ENCODE measurements at places on chromosomes 2 and 18.

DNA sequence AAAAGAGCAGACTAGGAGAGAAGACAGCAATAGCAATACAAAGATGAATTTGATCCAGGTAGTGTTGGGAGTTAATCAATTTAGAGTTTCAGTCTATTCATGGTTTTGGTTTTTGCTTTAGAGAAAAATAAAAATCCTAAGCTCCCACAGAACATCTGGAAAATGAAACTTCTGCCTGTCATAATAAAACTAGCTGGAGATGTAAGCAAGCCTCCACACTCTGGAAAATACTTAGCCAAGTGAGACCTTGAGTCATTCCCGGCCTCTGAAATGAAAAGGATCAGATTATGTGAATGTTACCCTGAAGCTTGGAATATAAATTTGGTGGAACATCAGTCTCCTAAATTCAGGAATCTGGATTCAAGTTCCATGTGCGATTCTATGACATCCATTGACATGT lies 485.6 kb upstream of the SPRED2 start:
- no peak for DNase-seq

- DNase-seq, result no peak
Observed at GRCh38 chr2:51225377-51225776, 193.4 kb upstream of the NRXN1 start.

- DNase-seq, result no peak
Observed at GRCh38 chr2:187581125-187581896, 27.1 kb upstream of the TFPI start.

DNA sequence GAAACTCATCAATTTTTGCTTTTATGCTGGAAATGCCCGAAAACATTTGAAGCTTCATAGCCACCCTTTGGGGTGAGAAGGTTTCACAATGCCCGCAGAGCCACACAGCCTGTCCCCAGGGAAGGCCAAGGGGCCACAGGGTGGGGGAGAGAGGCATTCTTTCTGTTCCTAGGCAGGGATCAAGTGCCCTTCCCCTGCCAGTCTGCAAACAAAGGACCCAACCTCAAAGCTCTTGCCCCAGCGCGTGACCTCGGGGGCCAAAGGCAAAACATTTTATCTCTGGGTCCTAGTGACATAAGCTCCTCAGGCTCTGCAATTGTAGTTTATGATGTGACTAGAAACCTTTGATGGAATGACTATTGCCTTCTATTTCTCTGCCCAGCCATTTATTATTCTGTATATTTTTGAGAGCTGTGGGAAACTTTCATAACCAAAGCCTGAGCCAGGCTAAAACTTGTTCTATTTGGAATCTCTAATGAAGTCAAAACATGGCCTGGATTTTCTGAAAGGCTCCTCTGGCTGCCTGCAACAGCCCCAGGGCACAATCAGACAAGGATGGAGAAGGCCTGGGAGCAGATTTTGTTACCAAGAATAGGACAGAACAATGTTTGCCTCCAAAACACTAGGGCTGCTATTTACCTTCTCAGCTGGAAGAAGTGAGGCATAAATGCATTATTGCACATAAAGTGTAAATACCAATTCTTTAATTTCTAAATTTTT lies 137.2 kb upstream of the KCTD1 start:
- DNase-seq, result no peak

DNA sequence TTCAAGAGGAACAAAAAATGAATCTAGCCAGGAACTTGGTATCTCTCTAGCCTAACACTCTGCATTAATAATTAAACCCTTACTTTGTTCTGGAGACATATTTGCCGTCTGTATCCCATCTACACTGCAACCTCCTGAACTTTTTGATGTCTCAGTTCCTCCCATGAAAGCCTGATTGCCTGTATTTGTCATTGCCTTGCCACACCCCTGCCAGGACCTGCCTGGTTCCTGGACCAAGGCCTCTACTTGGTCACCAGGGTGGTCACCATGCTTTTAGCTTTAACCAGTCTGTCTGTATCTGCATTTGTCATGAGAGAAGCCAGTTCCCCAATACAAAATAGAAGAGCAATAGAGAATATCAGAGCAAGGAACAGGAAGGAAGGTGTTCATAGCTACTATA lies 58.8 kb upstream of the NOL4 start:
- no peak for DNase-seq

GRCh38 chr2:183371545-183371944 lies 247.3 kb downstream of the NUP35 start:
- no peak for DNase-seq

DNA sequence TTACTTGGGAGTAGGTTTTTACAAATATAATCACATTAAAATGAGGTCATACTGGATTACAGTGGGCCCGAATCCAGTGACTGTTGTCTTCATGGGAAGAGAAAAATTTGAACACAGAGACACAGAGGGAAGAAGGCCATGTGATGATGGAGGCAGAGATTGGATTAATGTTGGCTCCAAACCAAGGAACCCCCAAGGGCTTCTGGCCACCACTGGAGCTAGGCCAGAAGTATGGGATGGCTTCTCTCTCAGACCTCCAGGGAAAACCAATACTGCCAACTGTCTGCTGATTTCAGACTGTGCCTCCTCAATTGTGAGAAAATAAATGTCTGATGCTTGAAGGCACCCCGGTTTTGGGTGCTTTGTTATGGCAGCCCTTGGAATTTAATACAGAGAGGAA lies 76.0 kb downstream of the ALPK2 start:
- DNase-seq, result no peak

GRCh38 chr2:241804326-241805229 lies 4.4 kb upstream of the NEU4 start:
- DNase-seq, result no peak

DNA sequence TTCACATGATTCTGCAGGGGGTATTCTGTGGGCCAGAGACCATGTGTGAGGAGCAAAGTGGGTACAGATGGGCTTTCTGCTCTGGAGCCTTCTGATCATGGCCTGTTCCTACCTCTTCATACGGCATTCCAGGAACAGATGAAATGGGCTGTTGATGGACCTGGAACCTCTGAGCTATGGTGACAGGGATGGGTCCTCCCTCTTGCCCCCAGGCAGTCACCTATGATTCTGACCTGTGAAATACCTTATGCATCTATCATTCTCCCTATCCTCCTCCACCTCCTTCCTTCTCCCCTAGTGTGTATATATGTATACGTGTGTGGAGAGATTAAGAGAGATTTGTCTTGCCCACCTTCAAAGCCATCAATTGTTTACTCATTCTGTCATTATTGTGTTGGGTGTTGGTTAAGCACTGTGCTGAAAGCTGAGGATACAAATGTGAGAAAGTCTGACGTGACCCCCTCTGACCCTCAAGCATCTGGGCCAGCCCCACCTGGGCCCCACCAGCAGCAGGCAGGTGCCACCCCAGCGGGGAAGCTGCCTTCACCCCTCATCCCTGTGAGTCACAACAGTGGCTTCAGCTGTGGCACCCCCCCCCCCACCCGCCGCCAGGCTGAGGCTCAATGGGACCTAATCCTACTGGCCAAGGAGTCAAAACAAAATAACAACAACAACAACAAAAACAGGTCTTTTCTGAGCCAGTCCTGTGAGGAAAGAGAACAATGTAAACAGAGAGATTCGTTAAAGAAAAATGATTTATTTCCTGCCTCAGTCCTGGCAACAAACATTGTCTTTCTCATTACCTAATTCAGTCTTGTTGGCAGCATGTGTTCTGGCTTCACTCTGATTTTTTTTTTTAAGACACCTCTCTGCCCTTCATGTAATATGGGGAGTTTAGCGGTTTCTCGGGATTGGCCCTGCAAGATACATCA lies 103.8 kb upstream of the CDC42EP3 start:
- DNase-seq, result no peak

DNA sequence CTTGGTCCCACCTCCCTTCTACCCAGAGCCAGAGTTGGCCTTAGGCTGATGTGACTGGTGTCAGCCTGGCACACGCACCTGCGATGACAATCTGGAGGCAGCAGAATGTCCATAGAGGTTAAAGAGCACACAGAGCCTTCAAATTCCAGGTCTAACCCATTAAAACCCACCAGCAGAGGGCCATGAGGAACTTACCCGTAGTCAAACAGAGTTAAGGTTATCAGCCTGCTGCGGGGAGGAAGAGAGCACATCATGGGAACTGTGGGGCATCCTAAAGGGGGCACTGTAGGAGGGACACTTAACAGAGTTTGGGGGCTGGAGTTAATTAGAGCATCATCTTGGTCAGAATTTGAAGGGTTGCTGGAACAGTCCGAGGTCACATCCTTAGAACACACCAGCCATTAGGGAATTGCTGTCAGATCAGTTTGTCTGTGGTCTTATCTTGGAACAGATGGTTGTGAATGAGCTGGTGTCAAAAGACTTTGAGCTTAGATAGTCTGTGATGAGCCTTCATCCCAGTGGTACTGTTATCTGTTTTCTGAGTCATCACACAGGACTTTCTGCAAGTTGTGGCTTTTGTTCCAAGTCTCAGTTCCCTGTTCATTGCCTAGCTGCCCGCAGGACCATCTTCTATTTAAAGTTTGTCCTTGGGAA lies 248.6 kb downstream of the LOXHD1 start:
- no peak for DNase-seq

Data from activated CD4-positive, alpha-beta T cell treated with anti-CD3 and anti-CD28 coated beads, Interleukin-2, amount 50 U/mL, for 1 hour (primary cell).